Adrenal gland (tissue), 19 donors: ENCODE measurements at places on chromosomes 13 and 19. TPM values are rescaled to one million over a fixed set of nuclear protein-coding genes. Genes with fewer than 3 reads are reported as not detected.

GRCh38 chr19:35710784-35711723, 6.7 kb downstream of the ZBTB32 start:
- no peak for DNase-seq

GRCh38 chr13:71312923-71313322, 554.1 kb downstream of the DACH1 start:
- no peak for DNase-seq

DNA sequence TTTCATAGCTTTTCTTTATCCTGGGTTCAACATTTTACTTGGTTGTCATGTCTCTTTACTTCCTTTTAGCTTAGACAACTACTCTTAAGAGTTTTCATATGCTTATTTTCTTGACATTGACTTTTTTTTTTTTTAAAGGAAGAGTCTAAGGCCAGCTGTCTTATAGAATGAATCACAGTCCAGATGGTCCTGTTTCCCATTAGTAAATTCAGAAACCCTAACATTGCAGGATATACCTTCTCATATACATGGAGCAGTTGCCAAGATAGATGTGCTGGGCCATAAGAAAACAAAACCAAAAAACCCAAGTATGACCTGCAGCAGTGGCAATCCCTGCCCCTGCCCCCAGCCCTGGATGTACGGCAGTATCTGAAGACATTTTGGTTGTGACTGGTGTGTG, 72.8 kb downstream of the COG3 start:
- DNase-seq: no peak

IL4I1 gene
- 1.6 TPM for total RNA-seq

DNA sequence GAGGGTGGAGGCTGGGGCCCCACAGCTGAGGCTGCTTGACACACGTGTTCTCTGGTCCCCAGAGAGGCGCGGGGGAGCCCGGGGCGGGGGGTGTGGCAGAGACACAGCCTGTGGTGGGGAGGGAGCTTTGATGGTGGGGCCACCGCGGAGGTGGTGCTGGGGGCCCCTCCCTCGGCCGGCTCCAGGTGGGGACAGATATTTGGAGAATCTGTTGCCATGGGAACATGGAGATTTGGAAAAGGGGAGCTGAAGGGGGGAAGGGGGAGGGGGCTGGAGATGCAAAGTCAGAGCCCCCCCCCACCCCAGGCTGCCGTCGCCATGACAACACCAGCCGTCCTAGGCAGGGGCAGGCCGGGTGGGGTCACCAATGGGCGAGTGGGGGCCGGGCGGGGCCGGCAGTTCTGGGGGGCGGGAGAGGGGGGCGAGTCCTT, 1.2 kb downstream of the PRKCG start:
- DNase-seq: no peak

DNA sequence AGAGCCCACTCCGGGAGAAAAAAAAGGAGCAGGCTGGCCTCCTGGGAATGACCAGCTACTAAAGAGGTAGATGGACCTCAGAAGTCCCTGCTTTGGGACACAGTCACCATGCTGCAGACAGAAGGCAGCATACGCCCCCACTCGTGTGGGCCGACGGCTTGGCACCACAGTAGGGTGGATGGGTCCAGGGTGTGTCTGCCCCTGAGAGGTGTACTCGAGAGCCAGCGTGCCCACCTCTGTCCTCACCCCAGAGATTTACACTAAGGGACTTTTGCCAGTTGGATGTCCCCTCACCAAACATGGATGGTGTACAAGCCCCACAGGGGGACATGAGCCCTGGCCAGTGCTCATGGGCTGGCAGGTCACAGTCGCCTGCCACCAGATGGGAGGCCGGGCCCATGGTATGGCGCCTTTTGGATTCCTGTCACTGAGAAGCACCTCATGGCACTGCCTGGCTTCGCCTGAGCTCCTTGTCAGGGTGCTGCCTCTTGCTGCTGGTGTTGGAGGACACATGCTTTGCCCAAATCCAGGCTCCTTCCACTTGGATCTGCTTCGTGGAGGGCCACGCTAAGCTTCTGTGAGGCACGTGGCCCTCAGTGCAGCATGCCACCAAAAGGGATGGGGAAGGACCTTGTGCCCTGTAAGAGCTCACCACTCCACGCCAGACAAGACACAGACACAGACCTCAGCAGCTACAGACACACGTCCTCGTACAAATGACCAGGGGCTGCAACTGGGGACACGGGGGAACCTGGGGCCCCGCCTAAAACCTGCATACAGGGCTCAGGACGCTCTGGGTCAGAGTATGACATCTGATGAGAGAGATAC, 13.3 kb upstream of the EPHX3 start:
- no peak for DNase-seq

GRCh38 chr13:51783428-51784094, 20.4 kb downstream of the DHRS12 start:
- no peak for DNase-seq

- peak; percentile 63 for DNase-seq
These were observed 24.1 kb upstream of the ASPDH start for GRCh38 chr19:50537769-50538230.

DNA sequence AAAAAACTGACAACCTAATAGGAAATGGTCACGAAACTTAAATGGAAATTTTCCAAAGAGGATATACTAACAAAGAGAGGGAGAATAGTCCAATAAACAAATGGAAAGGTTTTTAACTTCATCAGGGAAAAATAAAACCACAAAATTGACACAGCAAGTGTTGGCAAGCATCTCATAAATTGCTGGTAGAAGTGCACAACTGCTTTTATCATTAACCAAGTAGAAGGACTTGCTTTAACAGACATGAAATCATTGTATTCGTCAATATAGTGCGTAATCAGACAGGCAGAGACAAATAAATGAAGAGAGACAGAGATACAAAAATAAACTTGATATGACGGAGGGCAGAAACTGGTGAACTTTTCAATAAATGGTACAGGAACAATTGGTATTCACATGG, 7.4 kb downstream of the TGDS start:
- no peak for DNase-seq

GRCh38 chr19:35596366-35596999, 10.5 kb downstream of the PMIS2 start:
- no peak for DNase-seq

DNA sequence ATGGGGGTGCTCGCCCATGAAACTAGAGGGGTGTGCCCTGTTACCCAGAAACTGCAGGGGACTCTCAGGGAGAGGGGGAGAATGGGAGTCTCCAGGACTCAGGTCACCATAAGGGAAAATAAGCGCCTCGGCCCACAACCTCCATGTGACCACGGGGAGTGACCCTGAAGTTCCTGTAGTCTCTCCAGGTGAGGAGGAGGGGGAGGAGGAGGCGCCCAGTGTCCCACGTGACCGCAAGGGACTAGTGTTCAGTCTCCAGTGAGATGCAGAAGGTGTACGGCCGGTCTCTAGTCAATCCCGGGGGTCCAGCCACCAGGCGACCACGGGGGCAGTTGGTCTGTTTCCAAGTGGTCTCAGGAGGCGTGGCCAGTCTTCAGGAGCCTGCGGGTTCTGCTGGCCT, 16.0 kb downstream of the TM6SF2 start:
- DNase-seq: no peak
